ENCODE measurements at places on chromosomes 7 and 10.

GRCh38 chr10:70675496-70676161, 3.3 kb downstream of the ADAMTS14 start:
- DNase-seq: no peak

- no peak for DNase-seq
Measured at GRCh38 chr7:100484673-100485045, 932 bp downstream of the NYAP1 start.

GRCh38 chr10:110522365-110522988, 24.8 kb downstream of the DUSP5 start:
- no peak for DNase-seq

DNA sequence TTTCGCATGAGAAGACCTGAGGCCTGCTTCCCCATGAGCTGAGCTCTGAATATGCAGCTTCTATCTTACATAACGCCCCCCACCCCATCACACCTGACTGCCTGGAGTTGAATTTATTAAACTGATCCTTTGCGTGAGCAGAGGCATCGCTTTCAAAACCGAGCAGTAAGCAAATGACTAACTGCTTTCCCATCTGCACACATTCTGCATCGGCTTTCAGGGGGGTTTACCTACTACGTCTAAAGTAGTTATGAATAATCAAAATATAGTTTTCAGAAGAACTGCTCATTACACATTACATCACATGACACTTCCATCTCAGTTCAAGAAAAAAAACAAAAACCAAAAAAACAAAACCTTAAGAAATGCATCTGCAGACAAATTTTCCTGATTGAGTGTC, 54.7 kb upstream of the EGR2 start:
- DNase-seq: no peak

- no peak for DNase-seq
Measured at GRCh38 chr7:92924800-92925199, 88.4 kb upstream of the CDK6 start.

GRCh38 chr7:142263598-142264380, 5.9 kb upstream of the PRSS58 start:
- DNase-seq: no peak

DNA sequence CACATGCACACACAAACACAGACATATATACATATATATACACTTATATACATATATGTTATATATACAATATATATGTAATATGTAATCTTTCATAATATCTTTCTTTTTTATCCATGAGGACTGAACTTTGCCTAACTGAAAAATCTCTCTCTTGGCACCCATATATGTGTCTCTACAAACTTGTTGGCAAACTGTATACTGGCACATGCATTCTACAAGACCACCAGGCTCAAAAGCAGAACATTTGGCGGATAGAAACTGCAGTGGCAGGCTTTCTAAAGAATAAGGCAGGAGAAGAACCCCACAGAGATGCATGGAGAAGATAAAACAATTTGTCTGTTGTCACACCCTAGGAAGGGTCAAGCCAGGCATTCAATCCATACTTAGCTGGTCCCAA, 165.3 kb downstream of the NRG3 start:
- no peak for DNase-seq

- DNase-seq: no peak
Measured at GRCh38 chr10:51204701-51205100, 130.4 kb downstream of the PRKG1 start.

- DNase-seq: no peak
Measured at GRCh38 chr7:139271718-139272628, 40.9 kb downstream of the UBN2 start.

- no peak for DNase-seq
Measured at GRCh38 chr10:507355-507699, 182.1 kb downstream of the DIP2C start.

DNA sequence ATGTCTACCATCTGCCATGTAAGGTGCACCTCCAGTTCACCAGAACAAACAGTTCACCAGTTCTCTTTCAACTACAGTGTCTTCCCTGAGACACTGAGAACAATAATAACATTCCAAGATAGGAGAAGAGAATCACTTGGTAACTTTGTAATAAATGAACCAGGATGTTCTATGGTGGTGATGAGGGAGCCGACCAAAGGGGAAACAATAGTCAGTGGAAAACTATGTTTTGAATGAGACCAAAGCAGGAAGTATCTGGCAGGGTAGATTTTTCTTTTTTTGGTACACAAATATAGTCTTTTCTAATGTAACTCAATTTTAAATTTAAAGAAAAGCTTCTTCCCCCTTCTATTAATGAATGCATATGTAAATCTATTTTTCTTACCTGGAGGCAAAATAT, 20.0 kb downstream of the HYAL4 start:
- DNase-seq: no peak

GRCh38 chr10:49254556-49255318, 44.2 kb upstream of the C10orf71 start:
- no peak for DNase-seq

- no peak for DNase-seq
Measured at GRCh38 chr10:20128811-20129210, 312.6 kb downstream of the PLXDC2 start.

DNA sequence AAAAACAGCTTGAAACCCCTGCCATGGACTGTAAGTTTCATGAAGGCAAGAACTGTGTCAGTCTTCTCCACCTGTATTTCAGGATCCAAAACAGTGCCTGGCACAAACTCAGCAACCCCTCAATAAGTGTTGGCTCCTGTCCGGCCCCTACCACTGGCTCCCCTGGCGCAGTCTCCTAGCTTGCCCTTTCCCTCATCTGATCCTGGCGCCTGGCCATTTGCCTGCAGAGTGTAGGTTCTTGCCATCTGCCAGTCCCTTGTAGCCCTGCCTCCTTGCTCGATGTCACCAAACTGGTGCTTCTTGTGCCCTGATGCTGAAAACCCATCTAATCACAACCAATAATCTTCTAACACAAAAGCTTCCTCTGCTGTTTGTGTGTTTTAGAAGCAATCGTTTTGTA, 60.4 kb downstream of the LGI1 start:
- DNase-seq: no peak

DNA sequence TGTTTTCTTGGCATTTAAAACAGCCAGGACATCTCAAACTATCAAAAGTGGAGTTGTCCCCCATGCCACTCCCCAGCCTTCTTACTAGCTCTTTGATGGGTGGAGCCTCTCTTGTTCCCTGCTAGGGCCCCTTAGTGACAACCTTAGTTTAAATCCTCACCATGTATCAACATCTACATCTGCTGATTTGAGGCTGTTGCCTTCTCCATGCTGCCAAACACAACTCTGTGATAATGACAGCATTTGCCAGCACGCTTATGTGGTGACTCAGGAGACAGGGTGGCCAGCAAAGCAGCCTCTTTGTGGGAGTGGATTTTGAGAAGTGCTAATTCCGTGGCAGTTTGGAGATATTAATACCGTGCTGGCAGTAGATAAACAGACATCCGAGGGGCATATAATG, 145.4 kb downstream of the LRRC4 start:
- no peak for DNase-seq

GRCh38 chr7:137657476-137658189, 189.1 kb downstream of the DGKI start:
- DNase-seq: no peak

- DNase-seq: no peak
Measured at GRCh38 chr7:127536394-127536691, 49.1 kb downstream of the GCC1 start.

DNA sequence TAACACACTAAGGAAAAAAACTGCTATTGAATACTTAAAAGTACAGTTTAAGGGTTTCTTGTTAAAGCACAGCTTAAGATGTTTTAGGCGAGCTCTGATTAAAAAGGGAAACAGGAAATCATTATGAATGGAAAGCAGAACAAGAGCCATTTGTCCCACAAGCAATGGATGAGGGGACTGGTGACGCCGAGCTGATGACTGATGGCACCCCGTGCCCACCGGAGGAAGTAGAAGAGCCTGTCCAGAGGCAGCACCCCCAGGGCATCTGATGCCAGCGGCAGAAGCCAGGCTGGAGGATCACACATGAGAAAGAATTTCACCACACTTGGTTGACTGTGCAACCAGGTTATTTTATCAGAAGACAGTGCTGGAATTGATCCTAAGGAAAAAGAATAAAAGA, 15.0 kb upstream of the INSIG1 start:
- no peak for DNase-seq

- DNase-seq: no peak
Measured at GRCh38 chr10:33822774-33823173, 488.3 kb upstream of the NRP1 start.

- DNase-seq: no peak
Measured at GRCh38 chr10:28256776-28257175, 46.1 kb downstream of the MPP7 start.

GRCh38 chr7:27133409-27134231, 3.1 kb upstream of the HOXA4 start:
- DNase-seq: no peak

DNA sequence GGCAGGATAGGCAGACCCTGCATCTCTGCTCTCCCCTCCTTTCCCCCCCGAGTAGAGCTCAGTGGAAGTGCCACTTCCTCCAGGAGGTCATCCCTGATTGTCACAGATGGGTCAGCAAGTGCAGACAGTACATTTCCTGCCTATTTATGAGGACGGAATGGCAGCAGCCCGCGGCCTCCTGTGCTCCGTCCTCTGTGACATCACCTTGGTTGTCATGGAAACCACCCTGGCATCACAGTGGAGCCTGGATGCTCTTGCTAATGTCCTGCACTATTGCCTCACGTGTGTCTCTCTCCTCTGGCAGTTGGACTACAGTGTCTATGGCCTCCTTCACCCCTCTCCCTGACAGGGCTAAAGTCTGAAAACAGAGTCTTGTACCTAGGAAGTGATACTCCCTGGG, 148.6 kb downstream of the SH3PXD2A start:
- DNase-seq: no peak

- no peak for DNase-seq
Measured at GRCh38 chr7:20787660-20788419, 1.2 kb upstream of the SP8 start.

GRCh38 chr10:21402606-21403083, 122.8 kb downstream of the SKIDA1 start:
- no peak for DNase-seq
